RPMI7951 (cell line): ENCODE measurements at places on chromosomes 2 and 18. TPM values are rescaled to one million over a fixed set of nuclear protein-coding genes. Genes with fewer than 3 reads are reported as not detected.

The RTP5 gene
- not detected in 2 replicates for total RNA-seq

The TMEM18 gene
- total RNA-seq, result 26.6 and 37.8 TPM in 2 replicates

The LCT gene
- total RNA-seq, result not detected in 2 replicates

The TRIM43 gene
- total RNA-seq, result not detected in 2 replicates

The CPLX4 gene
- total RNA-seq, result not detected in 2 replicates

The GREB1L gene
- 0.24 TPM in 1 of 2 replicates, not detected in the other for total RNA-seq

The ACMSD gene
- not detected in 2 replicates for total RNA-seq

The LRP2 gene
- total RNA-seq, result not detected in 2 replicates

The INHBB gene
- total RNA-seq, result 0.24 TPM in 1 of 2 replicates, not detected in the other

The MPP4 gene
- 24.3 and 27.2 TPM in 2 replicates for total RNA-seq

The DSC3 gene
- under 0.01 TPM in 1 of 2 replicates, not detected in the other for total RNA-seq

The CRYGD gene
- not detected in 2 replicates for total RNA-seq
